ENCODE measurements at places on chromosomes 13 and 19.
A peak's percentile ranks its signal among the peaks of the same experiment; 100 is the strongest.

DNA sequence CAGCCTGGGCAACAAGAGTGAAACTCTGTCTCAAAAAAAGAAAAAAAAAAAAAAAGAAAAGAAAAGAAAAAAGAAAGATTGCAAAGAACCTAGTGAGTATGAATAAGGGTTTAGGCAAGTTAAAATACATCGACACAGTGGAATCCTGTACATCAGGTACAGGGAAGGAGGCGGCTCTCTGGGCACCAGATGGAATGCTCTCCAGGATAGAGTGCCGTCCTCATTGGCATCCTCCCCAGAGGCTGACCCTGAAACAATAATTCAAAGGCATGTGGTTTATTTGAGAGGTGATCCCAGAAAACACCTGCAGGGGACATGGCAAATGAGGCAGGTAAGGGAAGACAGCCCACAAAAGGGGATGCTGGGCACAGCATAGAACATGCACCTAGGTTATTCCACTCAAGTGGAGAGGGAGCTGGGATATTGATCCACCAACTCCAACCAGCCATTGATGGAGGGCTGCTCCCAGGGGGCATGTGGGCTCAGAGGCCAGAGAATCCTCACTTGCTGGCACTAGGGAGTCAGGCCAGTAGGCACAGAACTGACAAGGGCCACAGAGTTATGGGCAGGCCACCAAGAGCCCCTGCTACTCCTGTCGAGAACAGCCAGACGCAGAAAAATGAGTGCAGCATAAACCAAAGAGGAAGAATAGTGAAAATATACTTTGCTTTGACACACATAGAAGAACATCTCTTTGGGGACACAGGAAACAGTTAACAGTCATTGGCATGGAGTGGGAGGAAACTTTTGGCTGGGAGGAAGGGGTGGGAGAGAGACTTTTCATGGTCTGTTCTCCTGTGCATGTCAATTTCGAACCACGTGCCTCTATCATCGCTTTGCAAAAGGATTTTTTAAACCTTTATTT lies 4.2 kb downstream of the TSPAN16 start:
- no peak for DNase-seq

GRCh38 chr19:41535029-41535622 lies 40.8 kb upstream of the CEACAM21 start:
- no peak for DNase-seq

GRCh38 chr13:30904043-30904442 lies 2.0 kb upstream of the MEDAG start:
- DNase-seq, result no peak

GRCh38 chr19:48480183-48480557 lies 11.0 kb downstream of the CYTH2 start:
- peak; percentile 15 for DNase-seq

- no peak for DNase-seq
Observed at GRCh38 chr13:29722415-29722814, 126.9 kb upstream of the SLC7A1 start.

- DNase-seq, result no peak
Observed at GRCh38 chr19:7176792-7177191, 107.3 kb downstream of the ZNF557 start.

DNA sequence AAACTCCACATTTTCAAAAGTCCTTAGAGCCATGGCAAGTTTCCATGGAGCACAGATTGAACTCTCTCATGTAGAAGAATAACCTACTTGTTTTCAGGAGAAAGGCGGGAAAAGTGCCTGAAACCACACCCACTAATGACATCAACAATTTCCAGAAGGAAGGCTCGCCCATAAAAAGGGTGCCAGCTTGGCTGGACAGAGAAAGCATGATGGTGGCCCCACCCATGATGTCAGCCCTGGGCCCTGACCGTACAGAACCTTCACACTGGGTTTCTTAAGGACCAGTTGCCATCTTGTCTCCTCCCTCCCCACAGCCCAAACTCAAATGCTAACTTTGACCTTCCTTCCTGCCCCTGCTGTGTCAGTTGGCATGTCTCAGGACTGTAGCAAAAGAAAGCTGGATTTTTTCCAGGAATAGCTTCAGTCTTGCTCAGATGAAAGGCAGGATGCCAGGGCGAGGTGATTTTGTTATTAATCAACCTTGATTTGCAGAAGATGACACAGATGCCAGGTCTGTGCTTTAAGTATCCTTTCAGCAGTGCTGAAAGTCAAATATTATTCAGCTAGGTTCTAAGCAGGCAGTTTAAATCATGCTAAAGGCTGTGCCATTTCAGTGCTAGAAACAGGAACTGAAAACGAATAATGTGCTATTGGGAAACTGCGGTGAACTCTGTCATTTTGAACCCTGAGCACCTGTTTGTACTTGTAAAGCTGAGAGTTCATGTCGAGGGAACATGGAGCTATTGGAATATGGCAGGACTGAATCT lies 89.5 kb upstream of the RFC3 start:
- DNase-seq, result no peak

DNA sequence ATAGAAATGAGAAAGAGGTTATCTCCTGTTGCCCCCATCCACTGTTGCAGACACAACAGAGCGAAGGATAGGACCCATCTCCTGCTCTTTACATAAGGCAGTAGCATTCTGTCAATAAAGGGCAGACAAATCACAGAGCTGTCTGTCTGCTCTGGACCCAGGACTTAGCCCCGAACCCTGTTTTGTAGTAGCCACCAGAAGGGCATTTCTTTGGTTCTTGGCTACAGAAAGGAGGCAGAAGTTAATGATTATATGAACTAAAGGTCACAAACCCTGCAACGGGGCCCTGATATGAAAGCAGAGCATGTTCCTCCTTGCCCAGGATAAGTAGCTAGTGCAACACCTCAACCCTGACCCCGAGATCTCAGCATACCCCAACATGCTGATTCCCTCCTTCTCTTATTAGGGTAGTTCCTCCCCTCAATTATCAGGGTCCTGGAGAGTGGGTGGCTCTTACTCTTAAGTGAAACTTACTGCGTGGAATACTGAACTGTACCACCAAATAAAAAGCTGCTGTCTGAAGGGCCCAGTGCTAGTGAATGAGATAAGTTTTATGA lies 680.4 kb upstream of the SPRY2 start:
- DNase-seq, result no peak

GRCh38 chr13:39779337-39780265 lies 124.1 kb downstream of the COG6 start:
- no peak for DNase-seq

DNA sequence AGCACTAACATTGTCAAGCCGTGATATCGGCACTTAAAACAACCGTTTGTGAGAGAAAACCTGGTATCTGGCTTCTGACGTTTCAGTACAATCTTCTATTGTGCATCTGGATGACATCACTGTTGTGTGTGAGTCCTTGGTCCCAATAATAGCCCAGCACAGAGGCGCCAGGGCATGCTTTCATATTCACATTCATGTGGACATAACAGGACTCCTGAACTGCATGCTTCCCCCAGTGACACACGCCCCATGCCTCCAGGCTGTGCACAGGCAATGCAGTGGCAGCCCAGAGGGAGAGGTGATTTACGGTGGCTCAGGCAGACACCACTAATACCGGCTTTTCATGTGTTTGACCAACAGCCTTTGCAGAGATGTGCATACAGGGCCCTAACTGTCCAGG lies 58.1 kb downstream of the MRPL57 start:
- DNase-seq, result no peak

GRCh38 chr13:84997858-84998257 lies 801.4 kb downstream of the SLITRK6 start:
- DNase-seq, result no peak

DNA sequence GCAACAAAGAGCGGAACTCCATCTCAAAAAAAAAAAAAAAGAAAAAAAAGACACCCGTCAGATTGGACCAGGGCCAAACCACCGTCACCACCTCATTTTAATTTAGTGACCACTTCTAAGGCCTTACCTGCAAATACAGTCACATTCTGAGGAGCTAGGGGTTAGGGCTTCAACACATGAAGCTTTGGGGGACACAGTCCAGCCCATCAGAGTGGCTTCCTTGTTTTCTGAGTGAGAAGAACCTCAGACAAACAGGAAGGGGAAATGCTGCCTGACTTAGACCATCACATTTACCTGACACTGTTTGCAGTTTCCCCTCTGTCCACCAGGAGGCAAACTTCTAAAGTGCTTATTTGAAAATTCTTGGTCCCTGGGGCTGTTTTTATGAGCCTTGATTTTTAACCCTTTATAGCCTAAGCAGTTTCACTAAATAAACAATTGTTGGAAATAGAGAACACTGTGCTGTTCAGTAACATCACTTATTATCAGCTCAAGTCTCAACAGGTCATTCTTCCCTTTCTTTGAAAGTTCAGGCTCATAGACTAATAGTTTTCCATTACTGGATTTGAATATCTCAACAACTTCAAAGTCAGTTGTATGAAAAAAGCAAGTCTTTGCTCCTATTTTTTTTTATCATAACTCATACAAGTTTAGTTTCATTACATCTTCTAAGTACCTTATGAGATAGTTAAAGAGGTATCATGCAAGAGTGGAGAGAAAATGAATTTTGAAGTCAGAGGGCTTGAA lies 74.9 kb upstream of the WASF3 start:
- DNase-seq, result peak; percentile 30

DNA sequence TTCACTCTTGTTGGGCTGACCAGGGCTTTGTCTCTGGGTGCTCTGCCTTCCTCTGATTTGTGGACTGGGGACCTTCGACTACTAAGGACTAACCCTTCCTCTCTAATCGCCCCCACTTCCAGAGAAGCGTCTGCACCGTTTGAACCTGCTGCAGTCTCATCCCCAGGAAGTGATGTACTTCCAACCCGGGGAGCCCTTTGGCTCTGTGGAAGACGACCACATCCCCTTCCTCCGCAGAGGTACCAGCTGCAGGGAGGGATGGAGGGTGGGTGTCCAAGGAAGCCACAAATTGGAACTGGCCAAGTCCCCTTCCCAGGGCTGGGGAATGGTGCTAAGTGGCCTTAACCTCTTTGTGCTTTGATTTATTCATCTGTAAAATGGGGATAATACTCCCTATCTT lies 9.2 kb downstream of the QPCTL start:
- no peak for DNase-seq

DNA sequence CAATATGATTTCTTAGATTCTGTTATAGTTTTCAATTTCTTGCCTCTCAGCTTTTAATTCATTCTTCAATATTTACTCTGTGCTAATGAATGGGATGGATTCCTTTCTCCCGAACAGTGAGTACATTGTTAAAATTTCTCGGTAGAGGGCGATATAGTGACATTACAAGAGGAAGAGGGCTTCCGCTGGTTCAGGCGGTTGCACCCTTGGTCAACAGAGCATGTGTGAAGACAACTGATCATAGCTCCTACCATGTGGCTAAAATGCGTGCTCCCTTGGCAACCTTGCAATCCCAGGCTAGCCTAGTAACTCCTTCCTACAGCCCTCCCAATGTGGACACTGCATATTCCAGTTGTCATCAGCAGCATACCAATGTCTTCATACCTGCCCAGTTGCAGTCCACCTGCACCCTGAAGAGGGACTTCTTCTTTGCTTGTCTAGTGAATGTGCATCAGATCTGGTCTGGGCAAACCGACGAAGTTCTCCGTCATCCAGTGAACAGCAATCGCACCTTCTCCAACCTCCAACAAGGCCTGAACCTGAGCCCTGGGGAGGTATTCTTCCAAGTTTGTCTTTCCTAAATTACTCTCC lies 653.0 kb upstream of the GPC6 start:
- DNase-seq, result no peak

GRCh38 chr19:14779151-14779550 lies 791 bp upstream of the ADGRE2 start:
- DNase-seq, result no peak

DNA sequence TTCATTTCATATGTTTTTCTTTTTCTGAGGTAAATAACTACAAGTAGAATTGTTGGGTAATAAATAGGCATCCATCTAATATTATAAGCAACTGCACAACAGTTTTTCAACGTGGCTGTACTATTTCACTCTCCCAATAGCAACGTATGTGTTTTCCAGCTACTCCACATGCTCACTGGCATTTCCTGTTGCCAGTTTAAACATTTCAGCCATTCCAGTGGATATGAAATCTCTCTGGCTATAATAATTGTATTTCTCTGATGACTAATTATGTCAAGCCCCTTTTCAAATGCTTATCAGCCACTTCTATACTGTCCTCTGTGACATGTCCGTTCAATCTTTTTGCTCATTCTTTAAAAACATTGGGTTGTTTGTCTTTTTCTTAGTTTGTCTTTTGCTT lies 26.8 kb upstream of the ALOX5AP start:
- DNase-seq, result no peak

GRCh38 chr19:48249502-48250014 lies 6.2 kb downstream of the CARD8 start:
- DNase-seq, result peak; percentile 35

DNA sequence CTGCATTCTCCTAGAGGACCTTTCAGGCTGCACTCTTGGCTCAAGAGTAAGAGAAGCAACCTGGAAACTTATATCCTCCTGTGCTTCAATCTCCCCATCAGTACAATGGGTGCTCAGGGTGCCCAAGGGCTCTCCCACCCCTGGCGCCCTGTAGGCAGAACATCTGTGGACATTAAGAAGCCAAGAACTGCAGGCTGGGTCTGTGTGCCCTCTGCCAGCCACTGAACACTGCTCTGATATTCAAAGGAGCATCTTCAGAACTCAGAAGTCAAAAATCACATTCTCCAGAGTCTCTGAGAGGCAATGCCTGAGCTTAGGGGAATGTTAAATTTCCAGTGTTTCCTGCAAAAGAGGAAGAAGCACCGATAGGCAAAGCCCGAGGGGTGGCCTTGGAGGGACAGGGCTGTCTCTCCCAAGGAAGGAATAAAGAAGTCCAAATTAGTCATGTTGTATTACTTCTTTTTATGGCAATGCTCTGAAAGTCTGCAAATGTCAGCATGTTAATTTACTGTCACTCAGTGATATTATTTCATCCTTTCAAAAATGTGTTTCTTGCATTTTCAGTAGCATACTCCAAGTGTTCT lies 88.1 kb downstream of the TSHZ3 start:
- DNase-seq, result no peak

DNA sequence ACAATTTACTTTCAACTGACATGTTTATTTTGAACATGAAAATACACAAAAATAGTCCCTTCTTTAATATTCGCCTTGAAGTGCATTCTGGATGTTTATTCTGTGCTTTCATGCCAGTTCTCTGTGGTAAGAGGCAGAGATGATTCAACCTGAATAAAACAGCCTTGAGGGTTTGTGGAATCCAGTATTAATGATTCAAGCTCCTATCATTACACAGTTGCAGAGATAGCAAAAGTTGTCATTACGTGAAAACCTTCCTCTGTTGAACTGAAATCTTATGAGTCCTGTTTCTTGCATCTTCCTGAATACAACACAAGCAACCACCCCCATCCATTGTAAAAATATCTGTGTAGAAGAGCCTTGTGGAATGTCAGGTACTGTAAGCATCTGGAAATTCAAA lies 142.3 kb upstream of the HTR2A start:
- no peak for DNase-seq

- no peak for DNase-seq
Observed at GRCh38 chr13:78562237-78562889, 41.0 kb downstream of the POU4F1 start.

GRCh38 chr13:50080203-50080910 lies 65.1 kb downstream of the KCNRG start:
- DNase-seq, result no peak

- no peak for DNase-seq
Observed at GRCh38 chr19:5237939-5238480, 102.6 kb downstream of the PTPRS start.
